ENCODE measurements at places on chromosomes 16 and 17.

DNA sequence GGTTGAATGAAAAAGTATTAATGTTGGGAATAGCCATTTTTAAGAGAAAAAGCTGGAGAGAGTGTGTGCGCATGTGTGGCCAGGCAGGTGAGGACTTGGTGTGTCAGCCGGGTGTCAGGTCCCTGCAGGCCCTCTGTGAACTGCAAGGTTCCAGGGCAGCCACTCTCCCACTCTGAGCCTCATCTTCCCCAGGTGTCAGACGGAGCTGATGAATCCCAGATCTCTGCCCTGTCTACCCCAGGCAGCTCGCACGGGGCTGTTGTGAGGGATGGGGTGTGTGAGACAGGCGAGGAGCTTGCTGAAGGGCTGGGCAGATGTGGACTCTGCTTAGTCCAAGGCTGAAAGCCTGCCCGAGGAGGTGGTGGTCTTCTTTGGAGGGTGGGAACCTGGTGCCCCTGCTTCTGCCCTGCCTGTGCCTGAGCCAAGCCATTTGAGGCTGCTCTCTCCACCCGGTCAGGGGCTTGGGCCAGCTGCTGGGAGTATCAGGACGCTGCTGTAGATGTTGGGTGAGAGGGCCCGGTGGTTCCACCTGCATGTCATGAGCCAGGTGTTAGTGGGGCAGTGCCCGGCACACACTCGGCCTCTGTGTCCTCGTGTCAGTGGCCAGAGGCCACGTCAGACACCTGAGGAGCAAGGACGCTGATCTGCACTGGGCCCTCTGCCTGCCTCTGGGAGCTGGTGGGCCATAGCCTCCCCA lies 122.4 kb downstream of the RAB11FIP4 start:
- DNase-seq, result no peak

DNA sequence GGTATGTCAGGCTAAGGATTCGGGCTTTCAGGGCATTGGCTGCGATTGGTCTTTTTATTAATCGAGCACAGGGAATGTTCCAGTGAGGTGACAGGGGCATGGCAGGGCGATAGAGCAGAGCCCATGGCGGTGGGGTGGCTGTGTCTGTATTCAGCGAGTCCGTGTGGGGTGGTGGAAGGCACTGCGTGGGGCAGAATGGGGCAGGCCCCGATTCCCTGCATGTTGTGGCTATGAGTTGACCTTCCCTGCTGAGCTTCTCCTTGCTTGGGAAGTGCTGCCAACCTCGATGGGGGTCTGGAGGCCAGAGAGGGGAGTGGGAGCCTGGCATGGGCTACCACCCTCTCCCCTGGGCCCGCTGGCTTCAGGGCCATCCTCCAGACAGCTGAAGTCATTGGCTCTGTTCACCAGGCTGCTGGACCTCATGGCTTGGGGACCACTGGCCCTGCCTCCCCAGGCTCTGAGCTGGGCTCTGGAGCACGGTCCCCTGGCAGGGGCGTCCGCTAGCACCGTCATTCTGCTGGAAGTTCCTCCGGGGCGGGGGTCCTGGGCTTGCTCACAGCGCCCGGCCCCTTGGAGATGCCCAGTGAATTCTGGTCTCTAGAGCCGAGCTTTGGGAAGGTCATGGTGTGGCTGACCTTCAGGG lies 92.1 kb downstream of the NPIPB11 start:
- DNase-seq, result no peak

GRCh38 chr16:24544640-24545039 lies 5.3 kb downstream of the RBBP6 start:
- no peak for DNase-seq

- no peak for DNase-seq
Observed at GRCh38 chr17:51059781-51060180, 60.9 kb downstream of the SPAG9 start.

DNA sequence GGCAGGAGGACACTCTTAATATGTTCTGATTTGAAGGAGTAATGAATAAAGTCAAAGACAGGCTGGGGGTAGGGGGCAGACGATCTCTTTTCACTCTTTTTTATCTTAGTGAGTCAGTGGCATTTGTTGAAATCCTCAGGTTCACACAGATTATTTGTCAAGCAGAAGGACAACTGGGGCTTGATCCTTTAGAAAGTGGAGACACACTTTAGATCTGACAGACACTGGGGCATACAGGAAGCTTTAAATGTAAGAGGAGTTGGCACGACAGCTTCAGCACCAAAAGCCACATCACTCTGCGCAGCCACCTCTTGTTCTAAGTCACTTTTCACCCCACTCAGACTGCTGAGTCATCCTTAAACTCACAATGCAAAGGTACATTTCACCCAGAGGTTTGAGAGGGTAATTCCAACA lies 121.5 kb downstream of the STXBP4 start:
- no peak for DNase-seq
